ENCODE measurements at places on chromosomes 2 and 18. TPM values are rescaled to one million over a fixed set of nuclear protein-coding genes. Genes with fewer than 3 reads are reported as not detected.

GRCh38 chr2:170215021-170215420 lies 37.1 kb downstream of the MYO3B start:
- no peak overlapping the region for H3K4me3 ChIP-seq
- no peak for DNase-seq
- no peaks in the 10 kb centered on the region for H3K36me3 ChIP-seq
- no peaks in the 10 kb centered on the region for H3K4me1 ChIP-seq

KCNS3 gene
- 0.11 TPM for total RNA-seq

GRCh38 chr2:33526132-33526531 lies 49.7 kb downstream of the RASGRP3 start:
- peaks cover 4% of the 10 kb centered on the region for H3K4me1 ChIP-seq
- H3K36me3 ChIP-seq: peaks cover 2% of the 10 kb centered on the region
- no peaks in the 10 kb centered on the region for H3K27me3 ChIP-seq
- no peak overlapping the region for H3K27ac ChIP-seq

GRCh38 chr18:35590935-35591334 lies 9.4 kb downstream of the GALNT1 start:
- H3K27ac ChIP-seq: no peak overlapping the region
- H3K4me3 ChIP-seq: no peak overlapping the region
- peaks cover 32% of the 10 kb centered on the region for H3K4me1 ChIP-seq
- peaks cover 12% of the 10 kb centered on the region for H3K36me3 ChIP-seq
- H3K27me3 ChIP-seq: no peaks in the 10 kb centered on the region

DNA sequence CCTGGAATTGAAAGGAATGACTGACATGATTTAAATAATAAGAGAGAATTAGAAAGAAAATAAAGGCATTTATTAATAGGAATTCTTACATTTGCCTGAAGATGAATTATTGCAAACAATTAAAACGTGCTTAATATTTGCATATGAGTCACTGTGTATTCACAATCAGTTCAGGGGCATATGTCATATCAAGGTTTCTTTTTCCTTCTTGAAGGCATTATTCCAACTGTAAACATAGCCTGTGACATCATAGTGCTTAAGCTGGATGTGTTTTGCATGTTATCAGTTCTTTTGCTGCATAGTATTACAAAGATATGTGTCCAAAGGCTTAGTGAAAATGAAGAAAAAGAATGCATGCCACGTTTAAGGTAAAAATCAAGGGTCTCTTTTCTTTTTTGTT lies 80.8 kb downstream of the MEIS1 start:
- H3K27me3 ChIP-seq: no peaks in the 10 kb centered on the region
- H3K4me3 ChIP-seq: no peak overlapping the region
- DNase-seq: no peak
- no peaks in the 10 kb centered on the region for H3K36me3 ChIP-seq
- H3K4me1 ChIP-seq: no peaks in the 10 kb centered on the region

COLEC11 gene
- total RNA-seq: 0.37 TPM

DNA sequence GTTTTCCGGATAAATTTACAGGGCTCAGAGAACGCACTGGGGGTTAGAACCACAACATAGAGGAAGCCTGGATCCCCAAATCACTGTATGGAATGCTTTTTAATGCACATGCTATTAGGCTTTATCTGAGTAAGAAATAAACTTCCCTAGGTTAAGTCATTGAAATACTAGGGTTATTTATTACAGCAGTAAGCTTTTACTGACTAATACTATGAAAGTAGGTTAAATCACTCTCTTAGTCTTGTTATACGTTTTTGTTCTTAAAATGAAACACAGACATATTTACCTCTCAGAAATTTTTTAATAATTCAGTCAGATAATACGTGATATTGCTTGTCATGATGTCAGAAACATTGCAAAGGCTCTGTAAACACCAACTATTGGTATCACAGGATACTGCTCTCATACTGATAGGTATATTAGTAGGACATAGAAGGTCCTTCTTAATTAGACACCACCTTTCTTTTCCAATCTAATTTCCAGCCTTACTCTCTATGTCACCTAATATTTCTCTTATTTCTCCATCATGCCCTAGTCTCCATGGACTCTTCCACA lies 162.7 kb upstream of the NYAP2 start:
- no peaks in the 10 kb centered on the region for H3K4me1 ChIP-seq
- H3K4me3 ChIP-seq: no peak overlapping the region
- H3K36me3 ChIP-seq: no peaks in the 10 kb centered on the region
- no peaks in the 10 kb centered on the region for H3K27me3 ChIP-seq
- DNase-seq: no peak
- H3K27ac ChIP-seq: no peak overlapping the region

DAW1 gene
- total RNA-seq: not detected

Data from activated CD4-positive, alpha-beta T cell treated with anti-CD3 and anti-CD28 coated beads for 36 hours (primary cell).